ENCODE measurements at places on chromosomes 7 and 10. TPM values are rescaled to one million over a fixed set of nuclear protein-coding genes. Genes with fewer than 3 reads are reported as not detected.

Gene DEPP1
- 2.0 TPM for total RNA-seq

Gene ANLN
- total RNA-seq = 57.6 TPM

Gene C10orf62
- total RNA-seq = not detected

Gene NCF1
- 0.13 TPM for total RNA-seq

Gene SPDYE11
- total RNA-seq = not detected

Gene PLPP4
- total RNA-seq = 0.16 TPM

Gene CTAGE6
- not detected for total RNA-seq

Gene TMEM229A
- total RNA-seq = not detected

Gene NUTM2D
- total RNA-seq = 1.3 TPM

Gene LZTS2
- total RNA-seq = 28.2 TPM

Gene PRDX3
- 335 TPM for total RNA-seq
